ENCODE measurements at places on chromosomes 2 and 18. TPM values are rescaled to one million over a fixed set of nuclear protein-coding genes. Genes with fewer than 3 reads are reported as not detected.

DNA sequence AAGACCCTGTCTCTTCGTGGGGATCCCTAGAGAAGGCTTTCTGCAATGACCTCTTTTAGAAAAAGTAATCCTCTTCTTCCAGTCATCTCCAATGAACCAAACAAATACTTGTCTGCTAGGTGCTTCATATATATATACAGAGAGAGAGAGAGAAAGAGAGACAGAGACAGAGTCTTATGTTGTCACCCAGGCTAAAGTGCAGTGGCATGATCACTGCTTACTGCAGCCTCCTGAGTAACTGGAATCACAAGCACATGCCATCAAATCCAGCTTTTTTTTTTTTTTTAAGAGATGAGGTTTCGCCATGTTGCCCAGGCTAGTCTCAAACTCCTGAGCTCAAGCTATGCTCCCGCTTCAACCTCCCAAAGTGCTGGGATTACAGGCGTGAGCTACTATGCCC lies 18.6 kb upstream of the PKDCC start:
- DNase-seq: no peak

DNA sequence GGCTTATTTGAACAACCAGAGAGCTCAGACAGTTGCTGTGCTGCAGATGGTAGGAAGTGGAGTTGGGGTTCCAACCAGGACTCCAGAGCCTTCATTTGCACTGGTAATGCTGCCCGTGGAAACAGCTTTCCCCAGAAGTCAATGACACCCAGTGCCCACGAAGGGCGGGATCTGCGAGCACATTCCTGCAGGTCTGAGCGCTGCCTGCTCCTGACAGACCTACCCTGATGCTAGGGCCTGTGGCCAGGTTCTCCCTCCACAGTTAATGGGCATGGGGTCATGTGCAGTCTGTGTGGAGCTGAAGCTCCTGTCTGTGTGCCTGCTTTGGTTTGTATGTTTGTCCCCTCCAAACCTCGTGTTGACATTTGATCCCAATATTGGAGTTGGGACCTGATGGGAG lies 299.0 kb upstream of the HS6ST1 start:
- DNase-seq: no peak

DNA sequence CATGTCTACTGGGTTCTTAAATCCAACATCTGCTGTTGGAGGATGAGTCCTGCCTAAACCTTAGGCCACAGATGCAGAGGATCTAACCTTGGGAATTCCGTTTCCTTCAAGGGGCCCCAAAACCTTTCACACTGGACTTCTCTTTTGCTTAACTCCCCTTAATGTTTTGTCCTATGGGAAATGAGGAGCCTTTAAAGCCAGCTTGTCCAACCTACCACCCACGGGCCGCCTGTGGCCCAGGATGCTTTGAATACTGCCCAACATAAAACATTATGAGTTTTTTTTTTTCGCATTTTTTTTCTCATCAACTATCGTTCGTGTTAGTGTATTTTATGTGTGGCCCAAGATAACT lies 157.2 kb upstream of the SLC1A4 start:
- DNase-seq: no peak

DNA sequence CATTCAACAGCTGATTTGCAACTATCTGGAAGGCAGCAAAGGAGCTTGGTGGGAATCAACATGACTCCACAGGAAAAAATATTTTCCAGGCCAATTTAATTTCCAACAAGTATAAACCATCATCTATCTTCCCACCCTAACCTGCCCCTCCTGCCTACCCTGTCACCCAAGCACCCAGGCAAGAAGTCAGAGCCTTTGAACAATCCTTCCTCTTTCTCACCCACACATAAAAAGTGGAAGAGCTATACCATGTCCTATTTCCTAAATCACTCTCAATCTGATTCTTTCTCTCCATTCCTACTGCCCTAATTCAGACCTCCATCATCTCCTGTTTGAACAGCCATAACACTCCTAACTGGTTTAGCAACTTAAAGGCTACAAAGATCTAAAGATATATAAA lies 12.7 kb downstream of the SPIRE1 start:
- DNase-seq: no peak

DNA sequence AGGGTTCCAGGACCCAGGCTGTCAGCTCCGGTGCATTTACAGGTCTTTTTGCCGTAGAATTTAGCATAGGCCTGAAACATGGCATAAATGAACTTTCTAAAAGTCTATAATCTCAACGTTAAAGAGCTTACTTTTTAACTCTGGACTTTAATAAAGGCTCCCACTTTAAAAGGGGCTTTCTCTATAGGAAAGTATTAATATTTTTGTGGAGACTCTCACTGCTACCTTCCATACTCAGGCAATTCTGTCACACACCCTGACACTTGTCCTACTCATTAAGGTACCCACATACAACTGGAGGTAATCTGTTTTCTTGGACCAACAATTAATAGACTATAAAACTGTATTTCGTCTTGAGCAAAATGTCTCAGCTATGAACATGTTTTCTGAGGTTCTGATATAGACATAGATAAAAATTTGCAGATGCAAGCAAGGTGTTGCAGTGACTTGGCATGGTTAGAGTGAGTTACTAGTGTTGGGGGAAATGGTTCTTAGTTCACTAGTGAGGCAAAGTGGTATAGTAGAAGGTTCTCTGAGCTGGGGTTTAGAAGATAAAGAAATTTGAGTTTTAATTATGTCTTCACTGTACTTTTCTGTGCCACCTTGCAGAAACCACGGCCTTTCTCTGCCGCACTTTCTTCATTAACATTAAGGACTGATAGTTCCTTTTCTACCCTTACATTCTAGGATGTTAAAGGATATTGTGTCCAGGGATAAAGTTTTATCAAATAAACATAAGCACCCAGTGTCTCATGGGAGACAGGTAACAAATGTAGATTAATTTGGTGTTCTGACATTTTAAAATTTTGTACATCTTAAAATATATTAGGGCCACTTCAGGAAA lies 10.8 kb upstream of the NR4A2 start:
- DNase-seq: no peak

GRCh38 chr2:168136392-168136977 lies 110.9 kb downstream of the STK39 start:
- DNase-seq: no peak

- no peak for DNase-seq
These were observed 99.3 kb downstream of the STK39 start for GRCh38 chr2:168147830-168148794.

- no peak for DNase-seq
These were observed 123.2 kb downstream of the THADA start for GRCh38 chr2:43472527-43473194.

DNA sequence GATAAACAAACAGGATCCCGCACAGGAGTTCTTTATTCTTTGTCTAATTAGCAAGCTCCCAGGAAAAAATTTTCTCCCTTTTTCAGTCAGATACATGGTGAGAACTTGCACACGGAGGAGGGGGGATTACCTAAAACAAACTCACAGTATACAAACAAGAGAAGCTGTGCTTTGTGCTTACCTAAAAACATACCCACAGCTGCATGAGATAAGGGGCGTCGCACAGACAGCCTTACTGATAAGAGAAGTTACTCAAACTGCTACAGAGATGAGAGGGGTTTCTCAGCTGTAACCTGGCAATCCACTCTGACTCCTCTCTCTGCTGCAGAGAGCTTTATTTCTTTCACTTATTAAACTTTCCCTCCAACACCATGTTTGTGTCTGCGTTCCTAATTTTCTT lies 32.9 kb upstream of the ST3GAL5 start:
- no peak for DNase-seq

DNA sequence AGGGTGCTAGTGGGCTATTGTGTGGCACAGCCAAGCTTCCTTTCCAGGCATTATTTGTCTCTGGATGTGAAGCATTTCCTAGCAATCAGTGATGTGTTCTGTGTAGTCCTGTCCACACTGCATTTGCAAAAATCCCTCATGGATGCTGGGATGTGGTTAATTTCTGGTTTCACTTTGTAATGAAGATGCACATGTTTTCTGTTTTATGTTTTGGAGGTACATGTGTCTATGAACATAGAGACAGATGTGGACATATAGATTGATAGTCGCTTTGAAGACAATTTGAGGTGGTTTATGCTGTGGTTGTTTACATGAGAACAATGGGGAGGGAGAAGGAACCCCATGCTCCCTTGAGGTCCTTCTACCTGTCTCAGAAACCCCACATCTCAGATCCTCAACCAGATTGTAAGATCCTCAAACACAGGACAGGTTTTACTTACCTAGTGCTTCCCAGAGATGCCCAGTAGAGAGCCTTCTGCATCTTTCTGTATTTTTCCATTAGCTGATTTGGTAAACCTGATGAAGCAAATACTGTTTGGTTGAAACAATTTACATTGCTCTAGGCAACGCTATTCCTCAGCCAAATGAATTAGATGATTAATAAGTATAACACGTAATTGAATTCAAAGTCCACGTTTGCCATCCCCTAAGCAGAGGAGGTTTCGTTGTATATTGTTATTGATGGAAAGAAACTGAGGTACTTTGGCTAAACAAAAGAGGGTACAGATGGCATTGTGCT lies 204.4 kb downstream of the SPP2 start:
- no peak for DNase-seq

Gene SPHKAP
- 0.07 TPM for total RNA-seq

Gene BMP10
- not detected for total RNA-seq

Gene PROC
- 25.3 TPM for total RNA-seq

Data from progenitor cell of endocrine pancreas (in vitro differentiated cells).